ENCODE measurements at places on chromosomes 3 and 15.

- DNase-seq, result no peak
Observed at GRCh38 chr3:23580096-23580713, 225.6 kb upstream of the UBE2E1 start.

DNA sequence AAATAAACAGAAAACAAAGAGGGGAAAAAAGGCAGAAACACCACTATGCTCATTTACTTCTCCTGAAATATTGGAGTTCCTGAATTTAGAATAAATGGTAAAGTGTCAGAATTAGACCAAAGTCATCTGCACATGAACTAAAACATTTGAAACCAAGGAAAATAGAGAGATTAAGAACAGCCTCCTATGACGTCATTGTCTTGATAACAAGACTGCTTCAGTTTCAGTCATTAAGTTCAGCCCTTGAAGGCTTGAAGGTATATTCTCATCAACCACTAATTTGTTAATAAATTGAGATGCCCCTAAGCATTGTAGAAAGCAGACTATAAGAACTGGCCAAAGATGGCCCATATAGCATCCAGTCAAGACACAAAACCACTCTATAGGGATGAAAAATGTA lies 2.5 kb downstream of the SUMF1 start:
- no peak for DNase-seq

DNA sequence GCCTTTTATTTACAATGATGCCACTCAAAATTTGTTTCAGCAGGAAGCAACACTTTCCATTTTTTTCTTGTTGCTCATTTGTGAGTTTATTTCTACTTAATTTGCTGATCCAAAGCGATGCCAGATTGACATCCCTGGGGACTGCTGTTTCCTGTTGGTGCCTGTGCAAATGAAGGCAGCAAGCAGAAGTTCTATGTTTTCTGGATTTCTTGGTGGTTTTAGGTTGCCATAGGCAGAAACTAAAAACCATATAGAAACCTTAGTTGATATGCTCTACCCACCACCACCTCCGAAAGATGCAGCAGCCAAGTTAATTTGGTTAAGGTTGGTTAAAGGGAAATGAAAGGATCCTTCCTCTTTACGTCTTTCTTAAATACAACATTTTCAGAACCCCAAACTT lies 356.2 kb downstream of the RBMS3 start:
- DNase-seq, result no peak

DNA sequence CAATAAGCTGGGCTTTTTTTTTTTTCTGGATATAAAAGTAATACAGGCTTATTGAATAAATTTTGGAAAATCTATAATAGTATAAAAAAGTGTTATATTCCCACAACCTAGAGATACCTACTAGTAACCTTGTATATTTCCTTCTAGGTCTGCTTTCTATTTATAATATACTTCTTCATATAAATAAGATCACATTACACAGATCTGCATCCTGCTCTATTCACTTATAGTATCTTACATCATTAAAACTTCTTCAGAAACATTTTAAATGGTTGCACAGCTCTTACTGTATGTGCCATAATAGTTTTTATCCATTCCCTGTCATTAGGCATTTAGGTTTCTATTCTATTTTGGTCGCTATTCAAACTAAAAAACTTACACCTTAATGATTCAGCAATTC lies 87.0 kb upstream of the TTBK2 start:
- no peak for DNase-seq

DNA sequence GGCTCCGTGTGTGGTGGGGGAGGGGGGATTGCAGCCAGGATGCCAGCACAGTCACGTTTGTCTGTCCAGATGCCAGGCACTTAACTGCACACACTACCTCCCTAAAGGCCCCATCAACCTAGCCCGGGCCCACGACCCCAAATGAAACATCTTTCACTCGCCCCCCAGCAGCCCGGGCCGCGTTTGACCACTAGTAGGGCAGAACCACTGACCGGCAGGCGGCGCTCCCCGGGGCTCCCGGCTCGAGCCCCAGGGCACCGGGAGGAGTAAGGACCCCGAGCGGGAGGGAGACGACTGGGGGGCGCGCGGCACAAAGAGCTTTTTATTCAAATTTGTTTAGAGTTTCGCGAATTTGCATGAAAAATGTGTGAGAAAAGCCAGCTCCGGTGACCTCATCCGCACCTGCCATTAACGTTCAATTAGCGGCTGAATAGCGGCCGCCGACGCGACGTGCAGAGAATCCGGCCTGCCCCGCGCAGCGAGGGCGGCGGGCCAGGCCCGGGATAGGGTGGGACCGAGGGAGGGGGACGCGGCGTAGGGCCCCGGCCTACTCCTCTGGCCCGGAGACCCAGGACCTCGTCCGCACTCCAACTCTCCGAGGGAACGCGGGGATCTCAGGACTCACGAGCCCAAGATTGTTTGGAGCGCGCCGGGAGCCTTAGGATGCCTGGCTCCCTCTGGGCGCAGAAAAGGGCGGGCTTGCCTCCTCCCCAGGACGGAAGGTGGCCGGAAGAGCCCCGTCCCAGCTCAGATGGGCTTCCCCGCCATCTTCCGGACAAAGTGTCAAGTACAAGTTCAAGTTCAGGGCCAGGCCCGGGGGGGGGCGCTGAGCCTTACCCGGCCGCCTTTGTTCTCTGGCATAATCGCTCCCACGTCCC lies 64.9 kb upstream of the POLG start:
- DNase-seq, result no peak

- no peak for DNase-seq
Observed at GRCh38 chr15:66188464-66188863, 65.1 kb downstream of the MEGF11 start.

GRCh38 chr3:174216019-174216418 lies 643.1 kb upstream of the NAALADL2 start:
- DNase-seq, result no peak

DNA sequence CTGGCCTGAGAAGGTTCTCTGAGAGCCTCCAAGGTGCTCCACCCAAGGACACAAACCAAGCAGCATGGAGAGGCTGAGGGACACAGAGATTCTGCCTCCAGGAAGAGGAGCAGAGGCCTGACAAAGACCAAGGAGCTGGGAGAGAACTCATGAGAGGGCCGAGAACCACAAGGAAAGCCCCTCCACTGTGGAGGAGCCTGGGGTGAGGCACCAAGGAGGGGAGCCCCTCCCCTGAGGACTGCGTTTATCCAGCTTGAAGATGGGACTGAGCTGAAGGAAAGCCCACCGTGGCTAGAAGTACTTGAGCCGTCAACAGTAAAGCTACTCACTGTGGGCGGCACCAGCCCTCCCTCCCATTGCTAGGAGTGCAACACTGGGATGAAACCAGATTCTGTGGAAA lies 63.1 kb upstream of the MEF2A start:
- no peak for DNase-seq

DNA sequence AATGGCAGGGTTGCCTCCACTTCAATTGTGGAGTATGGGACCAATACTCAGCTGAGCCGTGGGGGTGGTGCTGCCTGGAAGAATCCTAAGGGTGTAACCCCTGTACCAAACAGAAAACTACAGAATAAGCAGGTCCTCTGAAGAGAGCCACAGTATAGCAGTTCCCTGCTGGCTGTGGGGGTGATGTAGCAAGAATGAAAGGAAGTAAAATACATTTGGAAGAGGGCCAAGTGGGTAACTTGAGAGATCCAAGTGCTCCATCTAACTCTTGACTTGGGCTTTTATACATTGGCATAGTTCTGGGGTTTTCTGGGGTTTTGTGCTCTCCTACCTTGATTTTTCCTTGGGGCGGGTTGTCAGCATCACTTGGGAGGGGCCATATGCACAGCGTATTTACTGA lies 341.4 kb downstream of the OTOL1 start:
- no peak for DNase-seq

- DNase-seq, result no peak
Observed at GRCh38 chr15:39931615-39932014, 2.3 kb upstream of the EIF2AK4 start.
